ENCODE measurements at places on chromosomes 6 and 20.

DNA sequence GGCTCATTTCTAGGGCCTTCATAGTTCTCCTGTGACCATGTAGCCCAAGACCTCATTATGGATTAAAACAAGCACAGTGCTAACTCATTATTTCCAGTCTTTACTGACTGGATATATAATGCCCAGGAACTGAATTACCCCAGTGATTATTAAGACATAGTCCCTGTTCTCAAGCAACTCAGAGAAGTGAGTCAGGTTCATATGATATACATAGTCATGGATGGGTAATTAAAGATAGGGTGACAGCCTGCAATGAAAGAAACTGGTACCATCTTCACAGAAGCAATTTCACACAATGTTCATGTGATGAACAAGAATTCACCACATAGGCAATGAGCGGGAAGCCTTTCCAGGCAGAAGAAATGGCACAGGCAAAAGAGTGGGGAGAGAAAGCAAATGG is 3.5 kb downstream of the TRIM27 start:
- DNase-seq: no peak

DNA sequence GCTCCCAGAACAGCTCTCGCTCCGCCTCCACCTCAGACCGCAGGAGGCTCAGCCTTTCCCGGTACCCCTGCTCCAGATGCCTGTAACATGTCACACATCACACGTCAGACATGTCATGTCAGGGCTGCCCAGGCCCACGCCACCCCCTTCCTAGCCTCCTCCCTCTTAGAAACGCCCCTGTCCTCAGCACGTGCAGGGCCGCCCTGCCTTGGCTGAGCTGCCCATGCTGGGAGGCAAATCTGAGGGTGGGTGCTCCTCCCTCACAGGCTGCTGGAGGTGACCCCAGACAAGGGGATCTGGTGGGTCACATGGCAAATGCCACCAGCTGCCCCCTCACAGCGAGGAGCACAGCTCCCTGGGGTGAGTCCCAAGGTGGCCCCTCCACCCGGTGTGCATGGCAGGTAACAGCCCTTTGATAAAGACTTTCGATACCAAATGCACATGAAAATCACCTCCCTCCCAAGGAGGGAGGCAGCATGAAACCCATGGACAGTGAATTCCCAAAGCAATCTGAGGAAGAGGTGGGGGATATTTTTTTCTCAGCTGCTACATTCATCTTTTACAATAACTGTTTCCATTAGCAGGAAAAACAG is 84.1 kb downstream of the GINS1 start:
- no peak for DNase-seq

DNA sequence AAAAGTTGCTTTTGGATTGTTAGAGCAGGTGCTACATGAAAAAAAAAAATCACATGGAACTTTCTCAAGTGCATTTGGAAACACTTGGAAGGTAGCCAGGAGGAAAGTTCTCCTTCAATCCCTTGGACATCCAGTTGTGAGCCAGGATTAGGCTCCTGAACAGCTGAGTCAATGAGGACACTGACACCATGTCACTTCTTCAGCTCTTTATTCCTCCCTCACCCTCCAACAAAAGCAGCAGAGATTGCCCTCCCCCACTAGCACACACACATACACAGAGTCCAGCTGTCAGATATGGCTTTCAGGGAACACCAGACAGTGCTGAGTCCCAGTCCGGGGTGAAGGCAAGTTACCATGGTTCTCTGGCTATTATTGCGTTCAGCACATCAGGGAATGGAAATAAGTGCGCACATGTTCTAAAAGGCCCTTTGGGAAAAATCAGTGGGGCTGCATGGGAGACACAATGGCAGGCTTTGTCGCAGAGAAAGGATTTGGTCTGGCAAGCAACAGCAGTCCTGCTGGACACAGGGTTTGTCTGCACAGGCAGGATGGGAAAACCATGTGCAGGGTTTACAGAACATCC is 124.7 kb upstream of the MARCKS start:
- DNase-seq: no peak

DNA sequence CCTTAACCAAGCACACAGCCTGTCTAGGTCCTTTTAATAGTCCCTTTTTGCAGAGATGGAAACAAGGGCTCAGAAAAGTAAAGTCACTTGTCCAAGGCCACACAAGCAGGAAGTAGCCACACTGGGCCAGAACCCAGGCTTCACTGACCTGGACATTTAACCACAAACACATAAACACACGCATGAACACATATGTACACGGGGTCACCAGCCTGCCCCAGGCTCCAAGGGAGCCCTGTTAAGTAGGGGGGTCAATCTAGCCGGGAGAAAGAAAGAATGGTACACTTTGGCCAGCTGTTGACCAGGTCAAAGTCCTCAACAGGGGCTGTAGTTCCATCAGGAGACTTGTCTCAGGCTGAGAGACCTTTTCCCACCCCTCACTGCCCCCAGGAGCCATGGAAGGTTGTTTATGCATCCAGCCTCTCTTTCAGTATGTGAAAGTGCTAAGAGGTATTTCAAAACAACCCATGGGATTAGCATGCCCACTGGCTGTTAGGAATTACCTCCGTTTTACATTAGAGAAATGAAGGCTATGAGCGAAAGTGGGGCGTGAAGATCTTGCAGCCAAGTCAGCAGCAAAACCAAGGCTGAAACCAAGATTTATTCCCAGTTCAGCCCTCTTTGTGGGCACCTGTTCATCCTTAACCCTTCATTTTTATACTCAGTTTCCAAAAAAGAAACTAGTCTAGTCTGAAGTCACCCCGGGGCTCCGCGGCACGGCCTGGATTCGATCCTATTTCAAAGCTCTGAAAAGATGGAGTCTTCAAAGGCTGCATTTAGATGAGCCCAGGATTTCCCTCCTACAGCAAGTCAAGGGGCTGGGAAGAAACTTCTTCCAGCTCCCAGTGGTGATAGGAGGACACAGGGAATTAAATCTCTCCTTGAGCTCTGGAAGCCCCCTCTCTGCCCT is 9.8 kb downstream of the SDC4 start:
- peak; percentile 53 for DNase-seq

- DNase-seq: no peak
Measured at GRCh38 chr6:170209354-170210025, 81.4 kb downstream of the DLL1 start.

DNA sequence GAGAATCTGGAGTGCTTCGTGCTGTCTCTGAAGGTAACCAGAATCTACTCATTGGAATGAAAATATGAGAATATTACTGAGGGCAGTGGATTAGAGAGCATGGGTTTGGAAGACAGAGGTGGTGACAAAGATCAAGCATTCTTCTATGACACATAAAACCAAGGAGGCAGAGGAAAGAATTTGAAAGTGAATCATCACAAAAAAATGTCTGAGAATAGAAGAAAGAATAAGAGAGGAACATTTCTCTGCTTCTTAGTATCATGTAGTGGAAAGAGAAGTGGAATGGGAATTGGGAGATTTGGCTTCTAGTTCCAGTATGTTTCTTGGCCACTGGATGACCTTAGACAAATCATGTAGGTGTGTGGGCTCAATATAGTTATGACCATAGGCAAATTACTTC is 474.0 kb downstream of the TFAP2B start:
- peak; percentile 83 for DNase-seq

DNA sequence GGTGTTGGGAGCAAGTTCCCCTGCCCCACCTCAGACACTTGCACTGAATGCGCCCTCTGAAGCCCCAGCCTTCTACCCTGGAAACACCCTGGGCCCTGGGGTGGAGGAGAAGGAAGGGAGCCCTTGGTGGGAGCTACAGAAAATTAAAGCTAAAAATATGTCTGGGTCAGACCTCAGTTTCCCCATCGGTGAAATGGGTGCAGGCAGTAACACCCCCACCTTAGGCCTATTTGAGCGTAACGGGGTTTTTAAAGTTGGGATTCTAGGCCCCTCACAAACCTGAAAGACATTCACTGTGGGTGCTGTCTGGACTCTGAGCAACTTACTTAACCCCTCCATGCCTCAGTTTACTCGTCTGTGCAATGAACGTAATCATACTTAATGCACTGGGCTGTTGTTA is 19.3 kb upstream of the CDH22 start:
- no peak for DNase-seq

- peak; percentile 10 for DNase-seq
Measured at GRCh38 chr6:7311176-7311575, 1.8 kb downstream of the SSR1 start.

DNA sequence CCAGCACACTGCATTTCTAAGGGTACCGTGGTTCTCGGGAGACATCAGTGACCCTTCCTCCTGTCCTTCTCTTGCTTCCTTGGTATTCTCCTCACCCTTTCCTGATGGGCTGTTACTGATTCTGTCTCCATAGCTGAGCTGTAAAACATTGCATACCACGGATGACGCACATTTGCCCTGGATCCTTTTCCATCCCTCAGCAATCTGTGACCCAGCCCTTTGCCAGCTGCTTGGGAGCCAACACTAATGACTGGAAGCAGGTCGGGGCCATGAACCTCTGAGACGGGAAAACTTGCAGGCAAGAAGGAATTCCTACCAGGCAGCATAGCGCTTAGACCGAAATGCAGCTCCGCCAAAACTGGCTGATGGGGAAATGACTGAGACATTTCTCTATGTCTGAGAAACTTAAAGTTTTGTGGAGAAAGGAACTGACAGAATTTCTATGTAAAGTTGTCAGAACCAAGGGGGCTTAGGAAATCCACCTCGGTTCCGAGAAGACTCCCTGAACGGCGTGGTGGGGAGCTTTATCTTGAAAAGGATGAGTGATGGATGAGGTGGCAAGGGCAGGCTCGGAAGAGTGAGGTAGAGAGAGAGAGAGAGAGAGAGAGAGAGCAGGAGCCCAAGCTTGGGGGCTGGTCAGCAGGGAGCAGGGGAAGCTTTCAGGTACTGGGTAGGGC is 19.2 kb downstream of the TUBB2B start:
- peak; percentile 92 for DNase-seq

- DNase-seq: no peak
Measured at GRCh38 chr20:62617711-62618483, 24.4 kb upstream of the SLCO4A1 start.

GRCh38 chr6:25340431-25341202 is 61.4 kb downstream of the CARMIL1 start:
- no peak for DNase-seq

- DNase-seq: no peak
Measured at GRCh38 chr6:16559071-16559470, 202.2 kb downstream of the ATXN1 start.

DNA sequence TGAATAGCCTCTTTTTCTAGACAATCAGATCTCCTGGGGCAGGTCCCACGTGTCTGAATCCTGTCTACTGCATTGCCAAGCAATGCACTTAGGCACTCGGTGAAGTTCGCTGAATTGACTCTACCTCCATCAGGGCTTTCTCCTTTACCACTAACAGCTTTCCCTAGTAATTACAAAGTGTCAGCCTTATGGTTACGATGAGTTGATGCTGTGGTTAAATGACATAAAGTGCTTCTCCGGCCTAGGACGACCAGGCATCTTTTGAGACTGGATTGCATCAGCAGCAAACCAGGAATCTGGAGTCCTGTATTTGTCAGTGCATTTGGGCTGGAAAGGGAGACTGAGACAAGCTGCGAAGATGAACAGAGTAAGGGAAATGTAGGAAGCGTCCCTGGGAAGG is 21.5 kb downstream of the NOX3 start:
- DNase-seq: no peak

- DNase-seq: no peak
Measured at GRCh38 chr6:148247386-148248063, 95.1 kb upstream of the SASH1 start.

- DNase-seq: no peak
Measured at GRCh38 chr20:875115-875514, 41.0 kb downstream of the ANGPT4 start.

- no peak for DNase-seq
Measured at GRCh38 chr6:33271117-33271467, 584 bp downstream of the VPS52 start.

GRCh38 chr20:45020236-45020886 is 54.0 kb downstream of the STK4 start:
- no peak for DNase-seq

GRCh38 chr6:130708338-130708737 is 118.9 kb upstream of the SMLR1 start:
- DNase-seq: peak; percentile 54

GRCh38 chr6:161220346-161220745 is 53.5 kb downstream of the AGPAT4 start:
- DNase-seq: no peak

GRCh38 chr20:31716818-31717477 is 5.7 kb downstream of the BCL2L1 start:
- DNase-seq: no peak

DNA sequence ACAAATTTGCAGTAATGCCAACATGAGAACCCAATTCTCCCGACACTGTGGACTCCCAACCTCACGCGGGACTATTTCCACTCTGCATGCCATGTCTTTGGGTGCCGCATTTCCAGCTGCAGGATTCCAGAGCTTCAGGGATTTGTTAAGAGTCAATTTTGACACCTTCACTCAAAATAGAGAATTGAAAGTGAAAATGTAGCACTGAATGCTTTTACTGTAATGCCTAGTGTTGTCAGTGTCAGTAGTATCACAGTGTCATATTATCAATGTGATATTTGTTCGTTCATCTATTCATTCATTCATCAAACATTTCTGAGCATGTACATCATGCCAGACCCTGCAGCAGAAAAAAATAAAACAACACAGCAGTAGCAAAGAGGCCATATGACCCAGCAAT is 13.4 kb upstream of the FAM50B start:
- DNase-seq: no peak

- DNase-seq: no peak
Measured at GRCh38 chr6:153634416-153634815, 404.6 kb upstream of the OPRM1 start.

DNA sequence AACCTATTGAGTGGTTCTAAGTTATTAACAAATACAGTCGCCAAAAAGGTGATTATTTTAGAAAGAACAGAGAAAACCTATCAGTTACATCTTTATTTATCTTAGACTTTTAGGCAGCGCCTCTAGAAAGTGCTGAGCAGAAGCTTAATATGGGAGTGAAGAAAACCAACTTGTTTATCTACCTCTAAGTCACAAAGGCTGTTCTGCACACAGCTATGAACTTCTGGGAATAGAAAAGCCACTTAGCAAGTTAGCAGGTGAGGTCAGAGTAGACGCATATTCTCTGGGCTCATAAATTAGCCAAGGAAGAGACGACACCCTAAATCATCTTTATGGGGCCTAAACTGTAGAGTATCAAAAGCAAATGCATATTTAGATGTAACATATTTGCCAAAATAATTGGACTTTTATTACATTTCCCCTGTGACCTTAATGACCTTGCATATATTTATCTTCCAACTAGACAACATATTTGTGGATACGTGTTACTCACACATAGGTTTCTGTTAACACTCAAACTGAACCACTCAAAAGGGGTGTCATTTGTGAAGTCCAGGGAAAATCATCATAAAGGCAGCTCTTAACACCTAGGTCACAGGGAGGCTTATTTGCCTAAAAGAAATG is 267.1 kb downstream of the ADGB start:
- DNase-seq: no peak

DNA sequence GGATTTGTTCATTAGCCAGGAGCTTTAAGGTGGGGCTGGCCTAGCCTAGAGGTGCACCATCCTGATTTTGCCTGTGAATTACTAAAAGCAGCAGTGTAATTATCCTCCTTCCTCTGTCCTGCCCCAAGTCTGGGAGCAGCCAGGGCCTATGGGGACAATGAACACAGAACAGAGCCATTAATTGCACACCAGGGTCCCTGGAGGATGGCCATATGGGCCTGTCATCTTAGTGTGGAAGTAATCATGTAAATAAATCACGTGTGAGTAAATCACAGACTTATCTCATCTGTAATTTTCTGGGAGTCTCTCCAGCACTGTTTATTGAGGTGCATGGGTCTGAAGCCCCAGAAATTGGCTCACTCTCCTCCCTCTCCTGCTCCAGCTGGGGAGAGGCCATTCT is 176.3 kb downstream of the LRFN2 start:
- DNase-seq: no peak

GRCh38 chr6:157203312-157203744 is 120.0 kb downstream of the TMEM242 start:
- DNase-seq: no peak
